ENCODE measurements at places on chromosomes 3 and 15.

GRCh38 chr3:71563827-71564226, 19.7 kb downstream of the FOXP1 start:
- DNase-seq, result no peak

GRCh38 chr3:62781121-62781520, 94.1 kb downstream of the CADPS start:
- DNase-seq, result no peak

- DNase-seq, result no peak
Observed at GRCh38 chr3:34876997-34877396, 762.3 kb upstream of the ARPP21 start.

DNA sequence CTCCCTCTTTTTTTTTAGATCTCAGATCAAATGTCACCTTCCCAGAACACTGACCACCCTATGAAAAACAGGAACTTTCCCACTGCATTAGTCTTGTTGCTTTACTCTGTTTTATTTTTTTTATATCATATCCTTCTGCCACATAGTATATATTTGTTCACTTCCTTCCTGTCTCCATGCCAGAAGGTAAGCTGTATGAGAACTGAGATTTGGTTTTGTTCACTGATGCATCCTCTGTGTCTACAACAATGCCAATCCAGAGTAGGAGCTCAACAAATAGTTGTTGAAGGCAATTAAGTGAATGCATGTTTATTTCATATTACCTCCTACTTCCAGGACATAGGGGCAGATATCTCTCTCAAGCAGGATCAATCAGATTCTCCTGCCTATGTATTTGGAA, 114.4 kb downstream of the TPRG1 start:
- no peak for DNase-seq

GRCh38 chr3:175336406-175337133, 477.4 kb downstream of the NAALADL2 start:
- DNase-seq, result no peak

GRCh38 chr3:81295906-81296577, 465.4 kb downstream of the GBE1 start:
- DNase-seq, result no peak

GRCh38 chr15:93983526-93983925, 247.8 kb upstream of the MCTP2 start:
- DNase-seq, result no peak

DNA sequence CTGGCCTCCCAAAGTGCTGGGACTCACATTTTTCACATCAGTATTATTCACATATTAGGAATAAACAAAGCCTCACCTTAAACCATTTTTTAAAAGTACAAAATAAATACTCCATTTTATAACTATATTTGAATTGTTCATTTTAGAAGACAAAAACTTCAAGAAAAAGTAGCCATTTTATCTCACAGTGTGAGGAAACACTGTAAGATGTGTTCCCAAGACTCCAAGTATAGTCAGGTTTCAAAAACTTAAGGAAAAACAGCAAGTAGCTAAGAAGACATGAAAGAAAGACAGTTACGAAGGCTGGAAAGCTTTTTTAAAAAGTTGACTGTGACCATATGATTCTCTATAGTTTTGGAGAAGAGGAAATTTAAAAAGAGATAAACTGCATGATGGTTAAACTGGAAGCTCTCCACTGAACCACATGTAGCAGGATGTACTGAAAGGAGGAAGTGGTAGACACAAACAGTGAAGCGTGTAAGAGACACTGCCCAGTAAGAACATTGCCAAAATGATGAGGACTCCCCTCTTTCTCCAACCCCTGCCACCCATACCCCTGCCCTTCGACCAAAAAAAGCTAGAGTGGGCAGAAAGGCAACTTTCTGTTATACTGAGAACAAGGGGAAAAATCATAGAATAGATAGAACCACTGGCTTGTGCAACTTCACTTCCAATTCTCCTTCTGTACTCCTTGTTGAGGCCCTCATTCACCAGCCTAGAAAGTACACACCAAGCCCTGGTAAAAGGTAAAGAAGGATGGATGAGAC, 6.2 kb upstream of the TMF1 start:
- no peak for DNase-seq

GRCh38 chr15:57947282-57947681, 118.2 kb downstream of the ALDH1A2 start:
- DNase-seq, result no peak

DNA sequence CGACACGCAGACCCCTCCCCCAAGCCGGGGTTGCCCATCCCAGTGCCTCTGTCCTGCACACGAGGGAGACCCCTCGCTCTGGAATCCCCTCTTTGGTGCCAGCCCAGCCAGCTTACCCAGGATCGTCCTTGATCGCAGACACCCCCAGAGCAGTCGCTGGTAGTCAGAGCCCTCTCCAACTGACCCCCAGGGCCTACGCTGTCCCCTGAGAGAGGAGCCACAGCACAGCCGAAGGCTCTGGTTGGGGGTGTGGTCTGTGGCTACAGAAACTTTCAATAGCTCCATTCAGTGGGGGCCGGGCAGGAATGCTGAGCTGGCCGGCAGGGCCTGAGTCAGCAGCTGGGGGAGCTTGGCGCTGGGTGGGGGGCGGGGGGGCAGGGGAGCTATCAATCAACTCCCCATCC, at the start of gene LCTL:
LCTL (minus strand) TSS at position 258 of the 404 bp plus-strand sequence. CDS start 633 bp downstream, outside the sequence.
- no peak for DNase-seq

- DNase-seq, result no peak
Observed at GRCh38 chr15:36589971-36590370, 10.5 kb downstream of the CDIN1 start.

GRCh38 chr15:89119489-89120478, 31.5 kb downstream of the ABHD2 start:
- DNase-seq, result no peak

DNA sequence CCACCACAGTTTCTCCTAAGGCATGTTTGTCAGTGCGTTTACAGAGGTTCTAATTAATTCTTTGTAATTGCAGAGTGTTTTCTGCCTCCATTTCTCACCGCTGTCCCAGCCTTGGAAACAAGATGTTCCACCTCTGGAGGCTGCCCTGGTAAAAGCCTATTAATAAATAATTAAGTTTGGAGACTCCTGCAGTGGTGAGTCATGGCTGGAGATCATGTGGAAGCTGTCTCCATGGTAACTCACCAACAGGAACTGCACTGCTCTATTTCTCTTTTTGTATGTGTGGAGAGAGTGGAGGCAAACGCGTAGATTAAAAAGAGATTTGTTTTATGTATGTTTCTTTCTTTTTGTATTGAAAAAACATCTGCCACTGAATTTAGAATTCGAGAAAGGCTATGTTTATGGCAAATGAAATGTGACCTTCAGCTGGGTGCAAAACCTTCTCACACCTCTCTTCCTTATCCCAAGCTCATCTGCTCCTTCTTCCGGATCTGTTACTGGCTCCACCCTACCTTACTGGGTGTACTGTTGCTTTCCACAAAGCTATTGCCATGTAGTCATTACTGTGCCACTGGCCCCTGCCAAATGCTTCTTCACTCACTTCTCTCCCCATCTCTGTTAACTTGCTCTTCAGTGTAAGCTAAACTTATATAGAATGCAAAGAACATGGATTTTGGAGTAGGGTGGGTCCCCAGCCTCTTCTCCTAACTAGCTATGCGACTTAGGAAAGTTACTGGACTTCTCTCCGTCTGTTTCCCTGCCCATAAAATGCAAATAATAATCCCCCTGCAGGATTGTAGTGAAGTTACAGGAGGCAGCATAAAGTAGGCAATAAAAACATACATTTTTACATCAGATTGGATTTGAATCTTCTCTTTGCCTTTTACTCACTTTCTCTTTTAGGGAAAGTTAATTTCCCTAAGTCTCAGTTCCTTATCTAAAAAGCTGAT, 778.5 kb downstream of the NTRK3 start:
- DNase-seq, result no peak

GRCh38 chr3:69542089-69542804, 156.4 kb upstream of the FRMD4B start:
- no peak for DNase-seq
